CD4-positive, alpha-beta T cell treated with Interferon alpha-2 for 1 hour (primary cell): ENCODE measurements at places on chromosomes 12 and 14.

DNA sequence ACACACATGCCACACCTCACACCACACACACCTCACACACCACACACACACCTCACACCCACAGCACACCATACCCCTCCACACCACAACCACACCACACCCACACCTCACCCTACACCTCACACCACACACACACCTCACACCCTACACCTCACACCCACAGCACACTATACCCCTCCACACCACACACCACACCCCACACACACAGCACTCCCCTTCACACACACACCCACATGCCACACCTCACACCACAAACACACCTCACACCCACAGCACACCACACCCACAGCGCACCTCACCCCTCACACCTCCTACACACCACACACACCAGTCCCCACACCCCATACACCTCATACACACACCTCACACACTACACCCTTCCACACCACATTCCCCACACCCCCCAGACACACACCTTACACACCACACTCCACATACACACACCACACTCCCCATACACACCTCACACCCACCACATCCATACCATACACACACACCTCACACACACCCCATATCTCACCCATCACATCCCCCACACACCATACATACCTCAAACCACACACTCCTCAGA, 80.0 kb downstream of the ACTN1 start:
- DNase-seq, result peak; percentile 18

DNA sequence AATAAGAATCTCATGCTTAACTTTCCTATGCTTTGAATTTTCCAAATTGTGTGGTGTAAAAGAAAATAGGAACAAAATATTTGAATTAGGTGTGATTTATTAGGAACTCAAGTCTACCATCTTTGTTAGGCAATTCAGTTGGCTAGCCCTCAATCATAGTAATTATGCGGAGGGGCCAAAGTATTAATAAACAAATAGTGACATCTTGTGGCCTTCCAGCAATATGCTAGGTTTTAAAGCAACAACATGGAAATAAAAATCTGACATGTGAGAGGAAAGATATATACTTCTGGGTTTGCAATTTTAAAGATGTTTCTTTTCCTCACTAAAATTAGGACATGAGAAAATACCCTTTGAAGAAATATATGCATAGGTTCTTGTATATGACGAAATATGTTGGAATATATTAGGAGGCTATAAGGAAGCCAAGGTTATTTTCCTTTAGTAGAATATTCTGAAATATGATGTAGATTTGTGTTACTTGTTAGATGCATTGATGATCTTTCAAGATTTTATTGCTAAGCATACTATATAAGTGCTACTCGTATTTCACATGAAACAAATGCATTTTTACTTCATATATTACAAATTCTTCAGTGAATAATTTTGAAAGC, 200.4 kb downstream of the PTPRO start:
- no peak for DNase-seq

- DNase-seq, result peak; percentile 66
These were observed at the start of gene SLC22A17 for GRCh38 chr14:23352506-23353432. Gene SLC22A17, minus strand, starts transcription at chr14:23352887.

GRCh38 chr12:89648211-89648930, 60.3 kb downstream of the ATP2B1 start:
- no peak for DNase-seq

GRCh38 chr12:68490476-68490875, 120.2 kb upstream of the RAP1B start:
- DNase-seq, result no peak

DNA sequence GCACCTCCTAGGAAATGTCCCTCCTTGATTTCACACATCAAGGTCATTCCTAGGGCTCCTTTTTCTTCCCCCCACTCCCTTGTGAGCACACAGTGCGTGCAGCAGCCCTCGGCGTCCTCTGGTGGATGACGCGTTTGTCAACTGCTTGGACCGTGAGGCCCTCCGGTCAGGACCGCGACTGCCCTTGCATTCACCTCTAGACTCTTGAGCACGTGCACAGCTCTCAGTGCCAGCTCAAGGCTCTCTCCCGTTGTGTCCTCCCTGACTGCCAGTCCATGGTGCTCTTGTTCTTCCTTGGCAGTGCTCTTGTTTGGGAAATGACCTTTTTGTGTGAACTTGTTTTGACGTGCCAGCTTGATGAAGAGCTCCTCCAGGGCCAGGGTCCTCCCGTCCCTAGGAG, 67.9 kb downstream of the TSPAN9 start:
- DNase-seq, result no peak

- no peak for DNase-seq
These were observed 6.2 kb upstream of the TCP11L2 start for GRCh38 chr12:106296179-106296877.

DNA sequence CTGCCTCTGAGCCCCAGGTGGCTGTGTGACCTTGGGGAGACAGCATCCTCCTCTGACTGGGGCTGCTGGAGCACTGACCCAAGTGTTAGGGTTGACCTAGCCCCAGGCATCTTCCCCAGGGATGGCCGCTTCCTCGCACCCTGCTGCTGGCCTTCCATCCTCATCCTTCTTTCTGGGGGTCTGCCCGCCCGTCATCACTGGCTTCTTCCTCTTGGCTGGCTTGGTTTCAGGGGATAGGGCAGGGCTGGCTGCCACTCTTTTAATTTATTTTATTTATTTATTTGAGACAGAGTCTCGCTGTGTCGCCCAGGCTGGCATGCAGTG, 3.5 kb downstream of the TEDC1 start:
- DNase-seq, result no peak

GRCh38 chr14:101105045-101105444, 201.5 kb upstream of the RTL1 start:
- DNase-seq, result no peak

DNA sequence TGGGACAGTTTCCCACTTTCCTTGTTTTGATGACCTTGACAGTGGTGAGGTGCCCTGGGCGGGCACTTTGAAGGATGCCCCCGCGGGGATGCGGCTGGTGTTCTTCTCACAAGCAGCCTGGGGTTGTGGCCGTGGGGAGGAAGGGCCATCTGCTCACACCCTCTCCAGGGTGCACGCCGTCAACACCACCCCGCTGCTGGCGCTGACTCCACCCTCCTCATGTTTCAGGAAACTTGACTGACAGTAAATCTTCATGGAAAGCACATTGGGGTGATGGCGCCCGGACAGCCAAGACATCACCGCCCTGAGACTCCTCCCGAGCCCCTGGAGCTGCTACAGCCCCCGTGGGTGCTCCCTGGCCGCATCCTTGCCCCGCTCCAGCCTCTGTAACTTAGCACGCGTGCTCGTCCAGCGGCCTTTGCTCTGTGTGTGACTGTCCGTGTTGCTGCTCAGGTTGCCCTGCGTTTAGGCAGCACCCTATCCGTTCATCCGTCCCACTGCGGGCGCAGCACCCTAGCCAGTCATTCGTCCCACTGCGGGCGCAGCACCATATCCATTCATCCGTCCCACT, 150.2 kb upstream of the C14orf180 start:
- DNase-seq, result no peak

GRCh38 chr12:30378307-30378706, 317.4 kb downstream of the IPO8 start:
- no peak for DNase-seq

DNA sequence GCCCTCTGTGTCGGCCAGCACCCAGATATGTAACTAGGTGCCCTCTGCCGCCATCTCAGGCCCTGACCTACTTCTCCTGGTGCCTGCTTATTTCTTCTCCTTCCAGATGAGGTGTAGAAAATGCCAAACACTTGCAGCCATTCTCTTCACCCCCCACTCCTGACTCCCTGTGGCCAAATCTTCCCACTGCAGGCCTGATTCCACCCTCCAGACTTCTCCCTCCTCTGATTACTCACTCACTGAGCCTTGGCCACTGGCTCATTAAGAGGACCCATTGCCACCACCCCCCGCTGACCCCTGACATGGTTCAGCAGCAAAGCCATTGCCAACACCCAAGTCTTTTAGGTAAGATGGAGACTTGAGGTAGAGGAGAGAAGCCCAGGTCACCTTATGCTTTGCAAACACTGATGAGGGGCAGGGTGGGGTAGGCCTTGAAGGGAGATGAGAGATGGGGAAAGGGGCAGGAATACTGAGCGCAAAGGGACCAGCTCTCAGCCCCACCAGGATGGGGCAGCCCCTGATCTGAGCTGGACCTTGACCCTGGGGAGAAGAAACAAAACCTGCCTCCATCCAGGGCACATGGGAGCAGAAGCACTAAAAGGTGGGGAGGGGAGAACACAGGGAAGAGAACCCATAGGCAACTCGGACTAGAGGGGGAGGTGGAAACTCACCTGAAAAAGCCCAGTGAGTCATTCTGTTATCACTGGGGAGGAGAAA, 25.1 kb upstream of the ANO2 start:
- no peak for DNase-seq

DNA sequence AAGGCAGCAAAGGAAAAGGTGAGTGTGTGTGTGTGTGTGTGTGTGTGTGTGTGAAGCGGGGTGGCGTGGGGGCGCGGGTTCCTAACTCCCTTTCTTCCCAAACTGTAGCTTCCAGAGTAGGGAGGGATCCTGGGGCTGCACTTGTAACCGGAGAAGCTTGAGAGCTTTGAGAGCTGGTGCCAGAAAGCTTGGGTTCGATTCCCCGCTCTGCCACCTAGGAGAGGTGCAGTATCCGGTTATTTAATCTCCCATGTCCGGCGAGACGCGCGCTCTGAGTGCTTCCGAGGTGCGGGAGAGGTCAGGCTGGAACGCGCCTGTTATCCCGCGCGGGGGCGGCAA, 7.2 kb upstream of the RACGAP1 start:
- DNase-seq, result no peak

GRCh38 chr14:99516156-99516870, 35.1 kb downstream of the CCNK start:
- no peak for DNase-seq

- no peak for DNase-seq
These were observed 270.7 kb upstream of the GARIN2 start for GRCh38 chr14:66918527-66918926.
